ENCODE measurements at places on chromosomes 16 and 17.
A peak's percentile ranks its signal among the peaks of the same experiment; 100 is the strongest.

DNA sequence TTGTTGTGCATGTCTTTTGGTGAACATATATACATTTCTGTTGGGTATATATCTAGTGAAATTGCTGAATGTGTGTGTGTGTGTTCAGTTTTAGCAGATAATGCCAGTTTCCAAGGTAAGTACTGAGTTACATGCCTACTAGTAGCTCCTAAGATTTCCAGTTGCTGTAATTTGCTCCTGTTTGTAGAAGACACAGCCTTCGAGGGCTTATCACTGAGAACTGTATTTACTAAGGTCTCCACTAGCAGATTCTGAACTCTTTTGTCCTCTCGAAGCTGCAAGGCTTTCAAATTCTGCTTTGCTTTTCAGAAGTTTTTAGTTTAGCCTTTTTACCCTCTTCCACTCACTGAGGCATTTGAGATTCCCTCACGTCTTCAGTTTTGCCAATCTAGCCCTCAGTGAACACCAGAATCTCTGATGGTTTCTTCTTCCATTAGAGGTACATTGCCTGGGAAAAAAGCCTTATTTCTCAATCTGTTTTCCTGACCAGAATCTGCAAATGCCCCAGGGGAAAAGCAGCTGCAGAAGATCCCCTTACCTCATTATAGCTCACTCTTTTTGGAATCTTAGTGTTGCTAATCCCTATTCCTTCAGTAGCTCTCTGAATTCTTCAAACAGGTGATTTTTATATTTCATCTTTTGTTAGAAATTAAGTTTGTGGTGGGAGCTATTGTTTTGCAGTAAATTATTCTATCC, 52.9 kb downstream of the NF1 start:
- DNase-seq = no peak

DNA sequence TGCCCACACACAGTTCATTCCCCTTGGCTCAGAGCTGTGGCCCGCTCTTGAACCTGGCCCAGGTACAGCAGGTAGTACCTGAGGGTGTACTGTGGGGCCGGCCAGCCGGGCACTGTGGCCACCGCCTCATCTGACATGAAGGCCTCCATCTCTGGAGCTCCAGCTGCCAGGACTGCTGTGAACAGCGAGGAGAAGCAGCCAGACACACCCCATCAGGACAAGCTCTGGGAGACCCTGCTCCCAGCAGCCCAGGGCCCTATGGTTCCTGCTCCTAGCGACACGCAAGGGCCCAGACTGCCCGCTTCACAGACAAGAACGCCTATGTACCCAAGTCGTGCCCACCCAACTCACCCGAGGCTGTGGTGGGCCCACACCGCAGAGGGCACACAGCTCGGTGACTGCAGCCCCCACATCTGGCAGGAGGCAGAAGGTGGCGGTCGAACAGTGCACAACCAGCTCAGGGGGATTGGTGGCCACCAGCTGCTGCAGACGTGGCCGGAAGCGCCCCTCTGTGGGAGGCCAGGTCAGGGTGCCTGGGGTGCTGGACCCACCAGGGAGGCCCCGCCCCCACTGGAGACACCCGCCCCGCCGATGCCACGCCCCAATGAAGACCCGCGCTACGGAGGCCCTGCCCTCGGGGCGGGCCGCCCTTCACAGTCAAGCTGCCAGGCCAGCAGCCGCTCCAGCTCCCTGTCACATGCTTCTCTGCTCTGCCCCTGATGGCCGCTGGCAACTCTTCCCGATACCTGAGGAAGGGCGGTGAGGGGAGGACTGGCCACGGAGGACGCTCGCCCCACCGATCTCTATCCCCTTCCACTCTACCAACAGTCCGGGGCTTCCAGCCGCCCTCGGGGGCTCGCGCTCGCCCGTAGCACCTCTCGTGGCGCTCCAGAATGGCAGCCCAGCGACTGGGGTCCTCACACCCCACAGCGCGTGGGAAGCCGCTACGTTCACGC, 1.1 kb upstream of the STUB1 start:
- no peak for DNase-seq

DNA sequence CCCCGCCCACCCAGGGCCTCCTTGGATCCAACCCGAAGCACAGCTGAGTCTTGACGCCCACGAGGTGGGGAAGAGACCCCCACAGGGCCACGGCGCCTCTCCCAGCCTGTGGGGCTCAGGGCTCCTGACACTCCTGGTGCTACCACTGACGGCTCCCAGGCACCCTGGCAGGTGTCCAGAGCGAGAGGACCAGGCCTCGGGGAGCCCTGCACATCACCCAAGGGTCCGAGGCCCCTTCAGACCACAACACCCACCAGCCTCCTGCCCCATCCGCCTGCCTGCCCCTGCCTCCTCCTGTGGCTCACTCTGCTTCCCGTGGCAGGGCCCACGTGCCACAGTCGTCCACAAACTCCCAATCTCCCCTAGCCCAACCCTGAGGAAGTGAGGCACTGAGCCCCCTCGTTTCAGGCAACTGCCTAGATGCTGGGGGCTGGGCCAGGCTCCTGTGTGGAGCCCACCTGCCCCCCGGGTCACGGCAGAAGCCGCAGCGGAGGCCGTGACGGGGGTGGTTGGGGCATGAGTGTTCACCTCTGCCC, 28.3 kb upstream of the AATK start:
- no peak for DNase-seq

- DNase-seq = no peak
Measured at GRCh38 chr17:79848370-79848766, 9.1 kb upstream of the CBX4 start.

GRCh38 chr16:24731722-24732419, 2.4 kb downstream of the TNRC6A start:
- DNase-seq = no peak

- DNase-seq = peak; percentile 54
Measured at GRCh38 chr17:51461578-51462004, 201.2 kb downstream of the UTP18 start.

DNA sequence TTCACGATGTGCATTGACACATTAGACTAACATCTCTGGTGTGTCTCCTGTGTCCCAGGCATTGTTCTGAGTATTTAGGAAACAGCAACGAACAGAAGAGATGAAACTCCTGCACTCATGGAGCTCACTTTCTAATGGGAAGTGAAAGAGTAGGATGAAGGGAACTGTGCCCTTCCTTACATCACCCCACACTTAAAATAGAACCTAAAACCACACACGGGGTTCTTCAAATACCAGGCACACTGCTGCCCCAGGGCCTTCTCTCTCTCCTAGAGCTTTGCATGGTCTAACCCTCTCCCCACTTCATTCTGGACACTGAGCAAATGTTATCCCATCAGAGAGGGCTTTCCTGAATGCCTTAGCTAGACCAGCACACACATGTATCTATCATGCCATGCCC, 33.7 kb downstream of the TRIM25 start:
- no peak for DNase-seq

- no peak for DNase-seq
Measured at GRCh38 chr16:9370061-9370491, 278.6 kb downstream of the HAPSTR1 start.

GRCh38 chr17:19677736-19678379, 29.3 kb downstream of the ALDH3A2 start:
- DNase-seq = no peak

GRCh38 chr16:50457979-50458491, 89.2 kb upstream of the BRD7 start:
- DNase-seq = no peak

DNA sequence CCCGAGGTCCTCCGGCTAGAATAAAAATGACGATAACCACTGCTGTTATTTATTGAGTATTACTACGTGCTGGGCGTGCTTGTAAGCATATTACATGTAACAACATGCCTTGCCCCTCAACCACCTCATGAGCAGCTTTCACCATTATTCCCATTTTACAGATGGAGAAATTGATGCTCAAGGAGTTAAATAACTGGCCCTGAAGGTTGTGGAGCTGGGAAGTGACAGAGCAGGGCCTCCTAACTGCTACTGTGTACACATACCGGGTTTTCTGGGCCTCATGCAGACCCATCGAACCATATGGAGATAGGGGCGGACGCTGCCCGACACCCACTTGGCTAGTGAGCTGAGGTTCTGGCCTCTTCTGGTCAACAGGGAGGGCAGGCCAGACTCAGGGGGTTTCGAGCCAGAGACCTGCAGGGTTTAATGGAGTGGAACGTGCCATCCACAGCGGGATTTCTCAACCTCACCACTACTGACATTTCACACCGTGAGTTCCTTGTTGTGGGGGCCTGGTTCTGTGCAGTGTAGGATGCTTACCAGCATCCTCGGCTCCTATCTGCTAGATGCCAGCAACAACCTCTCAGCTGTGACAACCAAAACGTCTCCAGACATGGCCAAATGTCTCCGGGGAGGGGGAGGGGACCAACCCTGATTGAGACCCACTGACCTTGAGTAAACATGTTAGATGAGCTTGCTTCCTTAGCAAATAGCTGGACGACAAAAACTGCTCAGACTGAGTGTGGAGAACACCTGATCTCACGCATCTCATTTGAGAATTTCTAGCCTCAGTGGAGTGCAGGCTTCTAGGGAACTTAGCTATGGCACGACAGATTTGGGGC, 432.0 kb downstream of the SLC39A11 start:
- DNase-seq = no peak

- DNase-seq = no peak
Measured at GRCh38 chr16:21645261-21645721, 7.1 kb downstream of the IGSF6 start.

DNA sequence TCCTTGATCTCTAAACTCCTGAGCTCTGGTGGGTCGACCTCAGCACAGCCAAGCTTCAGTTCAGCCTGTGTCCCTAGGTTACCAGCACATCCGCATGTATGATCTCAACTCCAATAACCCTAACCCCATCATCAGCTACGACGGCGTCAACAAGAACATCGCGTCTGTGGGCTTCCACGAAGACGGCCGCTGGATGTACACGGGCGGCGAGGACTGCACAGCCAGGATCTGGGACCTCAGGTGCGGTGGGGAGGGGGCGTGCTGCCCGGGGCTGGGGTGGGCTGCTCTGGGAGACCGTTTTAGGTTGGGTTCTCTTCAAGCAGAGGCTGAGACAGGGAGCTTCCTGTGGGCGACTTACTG, 1.1 kb downstream of the MLST8 start:
- DNase-seq = no peak

DNA sequence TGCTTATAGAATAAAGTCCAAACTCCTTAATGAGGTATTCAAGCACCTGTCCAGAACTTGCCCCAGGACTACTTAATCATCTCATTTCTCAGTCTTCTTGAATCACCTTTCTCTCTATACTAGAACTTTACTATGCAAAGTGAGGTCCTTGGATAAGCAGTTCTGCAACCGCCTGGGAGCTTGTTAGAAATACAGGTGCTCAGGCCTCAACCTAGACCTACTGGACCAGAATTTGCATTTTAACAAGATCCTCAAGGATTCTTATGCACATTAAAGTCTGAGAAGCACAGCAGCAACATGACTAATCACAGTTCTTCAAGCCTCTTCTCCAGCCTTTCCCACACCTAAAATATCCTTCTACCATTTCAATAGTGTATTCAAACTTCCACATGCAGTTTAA, 61.7 kb downstream of the GRB7 start:
- no peak for DNase-seq

- DNase-seq = no peak
Measured at GRCh38 chr17:51029568-51030463, 90.9 kb downstream of the SPAG9 start.

GRCh38 chr17:44779211-44780025, 20.6 kb downstream of the ADAM11 start:
- DNase-seq = peak; percentile 95

- DNase-seq = no peak
Measured at GRCh38 chr17:17180141-17180603, 26.0 kb downstream of the PLD6 start.

DNA sequence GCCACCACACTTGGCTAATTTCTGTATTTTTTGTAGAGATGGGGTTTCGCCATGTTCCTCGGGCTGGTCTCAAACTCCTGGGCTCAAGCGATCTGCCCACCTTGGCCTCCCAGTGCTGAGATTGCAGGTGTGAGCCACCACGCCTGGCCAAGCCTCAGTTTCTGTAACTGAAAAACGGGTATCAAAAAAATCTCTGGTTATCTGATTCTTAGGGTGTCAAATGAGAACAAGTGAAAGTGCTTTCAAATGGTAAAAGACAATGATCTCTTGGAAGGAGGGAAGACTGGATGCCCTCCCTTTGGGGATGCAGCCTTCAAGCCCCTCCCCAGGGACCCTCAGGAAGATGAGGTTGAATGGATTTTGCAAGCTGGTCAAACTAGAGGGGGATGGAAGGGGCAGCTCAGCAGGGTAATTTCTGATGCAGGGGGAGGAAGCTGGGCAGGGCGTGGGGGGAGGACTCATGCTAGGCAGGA, 22.3 kb downstream of the ARHGAP23 start:
- no peak for DNase-seq

DNA sequence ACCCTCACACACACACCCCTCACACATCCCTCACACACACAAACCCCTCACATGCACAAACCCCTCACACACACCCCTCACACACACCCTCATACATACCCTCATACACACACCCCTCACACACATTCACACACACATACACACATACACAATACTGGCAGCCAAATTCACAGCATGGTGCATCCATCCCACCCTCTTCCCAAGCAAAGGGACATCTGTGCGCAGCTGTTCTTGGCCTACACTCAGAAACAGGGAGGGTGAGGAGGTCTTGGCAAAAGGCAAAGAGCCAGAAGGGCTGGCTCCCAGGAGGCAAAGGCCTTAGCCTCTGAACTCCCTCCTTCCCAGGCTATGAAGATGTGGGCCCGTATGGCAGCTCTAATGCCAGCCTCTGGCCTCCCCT, 23.4 kb downstream of the C17orf67 start:
- no peak for DNase-seq

DNA sequence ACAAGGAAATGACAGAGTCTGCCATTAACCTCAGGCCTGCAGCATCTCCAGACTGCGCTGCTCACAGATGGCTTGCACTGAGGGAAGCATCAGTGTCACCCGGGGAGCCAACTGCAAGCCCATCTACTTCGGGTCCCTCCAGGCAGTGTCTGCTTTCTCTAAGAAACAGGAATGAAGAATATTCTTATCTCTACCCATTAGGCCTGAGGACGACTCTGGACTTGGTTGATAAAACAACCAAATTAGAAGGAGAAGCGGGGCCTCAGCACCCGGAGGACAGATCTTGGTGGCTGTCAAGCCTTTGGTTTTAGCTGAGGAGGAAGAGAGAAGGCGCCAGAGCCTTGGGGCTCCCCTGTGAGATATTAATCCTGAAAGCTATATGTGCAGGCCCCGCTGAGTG, 19.5 kb upstream of the MGAT5B start:
- no peak for DNase-seq

- DNase-seq = no peak
Measured at GRCh38 chr16:56994311-56994710, 5.0 kb downstream of the NLRC5 start.

GRCh38 chr17:50053654-50053960, 2.3 kb upstream of the ITGA3 start:
- no peak for DNase-seq

- DNase-seq = peak; percentile 60
Measured at GRCh38 chr16:84266451-84266850, 26.6 kb upstream of the KCNG4 start.

DNA sequence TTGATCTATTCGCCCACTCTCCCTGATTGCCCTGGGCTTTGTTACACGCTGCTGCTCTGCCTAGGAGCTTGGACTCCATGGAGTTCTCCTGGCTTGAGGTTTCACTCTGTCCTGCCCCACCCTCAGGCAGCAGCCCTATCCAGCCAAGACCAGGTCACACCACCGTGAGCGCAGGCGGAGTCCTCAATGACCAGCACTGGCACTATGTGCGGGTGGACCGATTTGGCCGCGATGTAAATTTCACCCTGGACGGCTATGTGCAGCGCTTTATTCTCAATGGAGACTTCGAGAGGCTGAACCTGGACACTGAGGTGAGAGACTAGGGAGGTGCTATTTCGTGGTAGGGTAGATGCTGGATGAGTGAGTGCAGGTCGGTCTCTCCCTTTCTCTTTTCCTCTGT, 3.5 kb downstream of the CNTNAP1 start:
- no peak for DNase-seq
